Cortex of kidney (tissue), 1 donor: ENCODE measurements at places on chromosomes 3 and 15.
A peak's percentile ranks its signal among the peaks of the same experiment; 100 is the strongest.

DNA sequence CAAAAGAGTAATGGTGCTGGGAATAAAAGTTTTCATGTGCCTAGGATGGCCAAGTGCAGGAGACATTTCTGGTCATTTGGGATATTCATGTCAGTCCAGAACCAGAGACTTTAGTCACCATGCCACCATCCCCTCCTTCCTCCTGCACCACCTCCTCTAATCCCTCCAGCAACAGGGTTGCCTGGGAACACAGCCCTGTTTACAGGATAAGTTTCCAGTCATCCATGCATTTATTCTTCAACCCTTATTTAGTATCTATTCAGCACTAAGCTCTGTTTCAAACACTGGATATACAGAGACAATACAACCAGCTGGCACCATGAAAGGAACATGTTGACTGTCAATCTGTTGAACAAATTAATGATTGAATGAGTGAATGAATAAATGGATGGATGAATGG lies 211.7 kb downstream of the CLSTN2 start:
- DNase-seq: no peak

- no peak for DNase-seq
Observed at GRCh38 chr3:50542177-50543034, 25.1 kb downstream of the C3orf18 start.

DNA sequence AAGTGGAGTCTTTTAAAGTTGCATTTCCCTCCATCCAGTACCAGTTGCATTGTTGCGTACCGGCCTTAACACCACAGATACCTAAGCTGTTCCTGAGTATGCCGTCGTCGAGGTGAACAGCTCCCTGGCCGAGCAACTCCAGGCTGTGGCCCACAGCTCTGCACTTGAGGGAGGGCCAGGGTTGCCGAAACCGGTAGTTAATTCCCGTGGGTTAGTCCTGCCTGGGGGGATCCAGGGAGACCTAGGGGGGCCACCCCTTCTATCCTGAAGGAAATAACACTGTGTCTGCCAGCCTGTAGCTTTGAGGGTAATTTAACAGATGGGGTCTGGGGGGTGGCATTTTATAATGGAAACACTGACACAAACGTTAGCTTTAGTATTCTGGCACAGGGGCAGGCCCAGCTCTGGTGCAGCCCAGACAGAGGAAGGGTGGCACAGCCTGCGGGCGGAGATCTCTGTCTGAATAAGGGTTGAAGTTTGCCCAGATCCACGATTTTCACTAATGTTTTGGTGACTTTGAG lies 60.8 kb downstream of the RGMA start:
- DNase-seq: no peak

- DNase-seq: no peak
Observed at GRCh38 chr3:56309465-56309864, 158.8 kb downstream of the ERC2 start.

DNA sequence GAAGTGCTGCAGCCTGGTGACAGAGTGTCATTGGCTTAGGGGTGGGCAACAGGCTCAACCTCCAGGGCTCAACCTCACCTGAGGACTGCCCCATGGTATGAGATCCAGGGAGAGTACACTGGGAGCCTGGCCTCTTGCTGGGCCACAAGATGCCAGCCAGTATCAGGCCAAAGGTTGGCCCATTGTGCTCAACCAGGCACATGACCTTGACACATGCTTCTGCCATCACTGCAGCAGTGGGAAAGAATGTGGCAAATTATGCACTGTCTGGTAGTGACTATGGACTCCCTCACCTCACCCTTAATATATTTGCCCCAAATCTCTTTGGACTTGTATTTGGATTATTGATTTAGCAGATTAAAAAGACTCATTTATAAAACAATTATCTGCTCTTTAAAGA lies 233.9 kb upstream of the GOLGA6L4 start:
- DNase-seq: no peak

GRCh38 chr3:30858894-30859389 lies 35.5 kb downstream of the GADL1 start:
- no peak for DNase-seq

- no peak for DNase-seq
Observed at GRCh38 chr3:129346695-129347457, 68.2 kb downstream of the HMCES start.

GRCh38 chr15:82568986-82569385 lies 28.7 kb upstream of the RPS17 start:
- DNase-seq: no peak

DNA sequence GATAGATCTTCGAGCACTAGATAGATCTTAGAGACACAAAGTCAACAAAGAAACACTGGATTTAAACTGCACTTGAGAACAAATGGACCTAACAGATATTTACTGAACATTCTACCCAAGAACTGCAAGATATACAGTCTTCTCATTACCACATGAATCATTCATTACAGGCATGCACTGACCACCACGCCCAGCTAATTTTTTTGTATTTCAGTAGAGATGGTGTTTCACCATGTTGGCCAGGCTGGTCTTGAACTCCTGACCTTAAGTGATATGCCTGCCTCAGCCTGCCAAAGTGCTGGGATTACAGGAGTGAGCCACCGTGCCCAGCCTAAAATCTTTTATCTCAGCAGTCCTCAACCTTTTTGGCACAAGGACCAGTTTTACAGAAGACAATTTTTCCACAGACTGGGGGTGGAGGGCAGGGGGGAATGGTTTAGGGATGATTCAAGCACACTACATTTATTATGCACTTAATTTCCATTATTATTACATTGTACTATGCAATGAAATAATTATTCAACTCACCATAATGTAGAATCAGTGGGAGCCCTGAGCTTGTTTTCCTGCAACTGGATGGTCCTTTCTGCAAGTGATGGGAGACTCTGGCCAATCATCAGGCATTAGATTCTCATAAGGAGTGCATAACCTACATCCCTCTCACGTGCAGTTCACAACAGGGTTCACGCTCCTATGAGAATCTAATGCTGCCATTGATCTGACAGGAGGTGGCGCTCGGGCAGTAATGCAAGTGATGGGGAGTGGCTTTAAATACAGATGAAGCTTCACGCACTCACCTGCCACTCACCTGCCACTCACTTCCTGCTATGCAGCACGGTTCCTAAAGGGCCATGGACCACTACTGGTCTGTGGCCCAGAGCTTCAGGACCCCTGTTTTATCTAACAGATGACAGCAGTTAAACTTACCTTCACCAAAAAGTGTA lies 21.7 kb downstream of the CSNK1G1 start:
- DNase-seq: no peak

- DNase-seq: peak; percentile 19
Observed at GRCh38 chr3:64445109-64445943, 220.1 kb upstream of the PRICKLE2 start.

DNA sequence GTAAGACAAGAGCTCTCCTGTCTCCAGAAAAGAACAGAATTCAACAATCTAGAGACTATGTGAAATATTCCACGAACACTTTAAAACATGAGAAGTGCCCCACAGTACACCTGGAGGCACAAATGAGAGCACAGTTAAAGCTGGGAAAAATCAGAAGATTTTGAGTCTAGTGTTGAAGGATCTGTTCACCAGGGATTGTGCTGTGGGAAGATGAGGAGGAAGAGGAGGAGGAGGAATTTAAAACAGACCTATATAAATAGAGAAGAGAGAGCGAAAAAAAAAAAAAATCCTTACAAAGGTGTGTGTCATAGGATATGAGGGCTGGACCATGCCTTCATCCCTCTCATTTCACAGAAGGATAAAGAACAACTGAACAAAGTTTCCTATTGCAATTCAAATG lies 361.0 kb upstream of the SEMA6D start:
- no peak for DNase-seq

DNA sequence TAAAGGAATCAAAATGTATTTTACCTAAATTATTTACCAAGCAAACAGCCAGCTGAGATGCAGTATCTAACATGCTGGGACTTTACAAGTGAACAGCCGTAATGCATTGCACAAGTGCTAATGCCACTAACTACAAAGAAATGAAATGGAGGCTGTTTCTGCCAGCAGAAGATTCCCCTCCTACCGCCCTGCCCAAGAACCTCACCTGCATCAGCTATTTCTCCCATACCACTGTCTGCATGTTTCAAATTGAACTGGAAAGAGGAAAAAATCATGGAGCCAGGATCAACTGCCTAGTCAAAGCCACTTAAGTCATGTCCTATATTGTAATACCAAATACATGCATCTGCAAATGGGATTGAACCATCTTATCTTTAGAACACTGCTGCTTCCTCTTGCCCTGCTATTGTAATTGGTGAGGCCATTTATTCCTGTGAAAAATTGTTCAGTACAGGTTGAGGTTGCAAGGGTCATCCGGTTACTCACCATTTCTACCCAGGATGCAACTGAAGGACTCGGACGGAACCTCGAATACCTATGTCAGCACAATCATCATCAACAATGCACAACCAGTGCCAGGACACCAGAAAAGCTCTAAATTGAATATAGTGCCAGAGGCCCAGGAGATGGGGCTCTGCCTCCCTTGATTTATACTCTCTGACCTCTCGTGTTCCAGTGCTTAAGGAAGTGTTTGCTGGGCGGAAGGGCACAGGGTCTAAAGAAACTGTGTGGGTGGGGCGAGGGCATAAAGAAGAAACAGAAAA lies 27.5 kb downstream of the ANXA2 start:
- no peak for DNase-seq

DNA sequence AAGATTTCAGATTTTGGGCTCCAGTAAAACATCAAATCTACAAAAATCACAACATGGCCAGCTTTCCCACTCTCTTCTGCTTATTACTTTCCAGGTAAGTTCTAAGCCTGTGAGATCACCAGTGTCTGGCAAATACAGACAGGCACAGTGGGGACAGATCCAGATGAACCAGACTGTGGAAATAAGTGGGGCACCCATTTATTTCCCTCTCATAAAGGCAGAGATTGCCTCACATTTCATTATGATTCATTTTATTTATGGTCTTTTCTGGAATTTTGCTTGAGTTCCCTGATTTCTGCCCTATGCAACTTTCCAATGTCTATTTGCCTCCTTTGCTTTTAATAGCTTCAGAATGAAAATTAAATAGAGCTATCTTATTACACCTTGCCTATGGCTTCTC lies 66.8 kb downstream of the GREM1 start:
- no peak for DNase-seq

DNA sequence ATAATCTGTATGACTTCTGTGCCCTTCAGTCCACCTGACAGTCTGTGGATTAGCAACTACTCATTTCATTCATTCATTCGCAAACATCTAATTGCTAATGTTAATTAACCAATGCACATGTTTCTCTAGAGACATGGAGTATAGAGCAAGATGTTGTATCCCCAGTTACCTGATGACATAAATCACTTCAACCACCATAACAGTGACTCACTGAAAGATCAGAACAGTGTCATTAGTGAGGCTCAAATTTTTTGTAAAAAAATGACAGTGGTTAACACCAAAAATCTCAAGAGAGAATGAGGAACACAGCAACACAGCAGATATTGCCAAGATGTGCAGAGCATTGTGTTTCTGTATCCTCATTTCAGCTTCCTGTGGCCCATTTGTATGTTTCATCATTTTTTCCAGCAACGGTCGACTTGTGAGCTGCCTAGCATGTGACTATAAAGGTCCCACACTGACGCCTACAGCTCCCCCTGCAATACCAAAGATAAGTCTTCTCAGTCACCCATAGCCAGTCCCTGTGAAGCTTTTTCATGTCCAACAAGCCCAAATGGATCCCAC lies 3.7 kb upstream of the PLD1 start:
- no peak for DNase-seq

DNA sequence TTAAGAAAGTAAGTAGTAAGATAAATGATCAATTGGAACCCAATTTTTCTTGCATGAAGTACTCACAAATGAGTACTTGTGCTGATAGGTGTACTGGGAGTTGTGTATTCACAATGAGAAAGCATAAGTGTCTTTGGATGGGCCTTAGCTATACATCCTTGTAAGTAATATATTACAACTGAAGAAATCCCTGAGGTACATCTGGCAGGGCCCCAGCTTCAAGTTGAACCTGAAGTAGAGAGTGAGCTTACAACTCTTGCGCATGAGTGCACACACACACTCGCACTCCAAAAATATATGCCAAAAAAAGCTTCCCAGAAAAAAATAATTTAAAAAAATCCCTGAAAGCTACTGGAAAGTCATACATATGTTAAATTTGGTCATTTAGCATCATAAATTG lies 222.5 kb downstream of the ROBO2 start:
- no peak for DNase-seq

DNA sequence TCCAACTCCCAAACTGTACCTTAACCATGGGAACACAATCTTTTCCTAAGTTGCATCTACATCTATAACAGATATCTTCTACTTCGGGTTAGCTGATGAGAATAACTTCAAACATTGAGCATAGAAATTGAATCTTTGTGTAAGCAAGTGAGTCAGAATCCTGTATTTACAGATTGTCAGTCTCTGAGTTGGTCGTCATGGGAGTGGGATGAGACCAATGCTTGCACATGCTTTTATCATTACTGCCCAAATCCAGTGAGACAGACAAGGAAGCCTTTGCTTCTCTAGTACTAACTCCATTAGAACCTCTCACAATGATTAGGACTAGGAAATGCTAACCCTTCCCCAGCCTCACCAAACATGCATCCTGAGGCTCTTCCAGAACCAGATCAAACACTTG lies 587.1 kb upstream of the ZNF717 start:
- no peak for DNase-seq

GRCh38 chr15:96106628-96107027 lies 223.9 kb upstream of the NR2F2 start:
- DNase-seq: no peak

DNA sequence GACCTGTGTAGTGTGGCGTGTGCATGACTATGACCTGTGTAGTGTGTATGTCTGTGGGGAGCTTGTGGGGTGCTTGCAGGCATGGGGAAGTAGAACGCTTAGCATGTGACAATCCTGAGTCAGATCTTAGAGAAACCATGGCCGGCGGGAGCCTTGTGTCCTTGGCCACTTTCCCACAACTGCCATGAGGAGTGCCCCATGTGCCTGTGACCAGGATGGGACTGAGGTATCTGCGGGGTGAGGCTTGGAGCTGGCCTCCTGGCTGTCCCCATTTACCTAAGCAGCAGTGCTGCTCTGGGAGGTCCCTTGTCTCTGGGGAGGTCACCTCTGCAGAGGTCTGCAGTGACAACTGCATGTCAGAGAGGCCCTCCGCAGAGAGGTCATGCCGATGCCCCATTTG lies 23.6 kb downstream of the TRPM1 start:
- DNase-seq: no peak

- DNase-seq: no peak
Observed at GRCh38 chr15:74380361-74381189, 13.1 kb upstream of the CYP11A1 start.

DNA sequence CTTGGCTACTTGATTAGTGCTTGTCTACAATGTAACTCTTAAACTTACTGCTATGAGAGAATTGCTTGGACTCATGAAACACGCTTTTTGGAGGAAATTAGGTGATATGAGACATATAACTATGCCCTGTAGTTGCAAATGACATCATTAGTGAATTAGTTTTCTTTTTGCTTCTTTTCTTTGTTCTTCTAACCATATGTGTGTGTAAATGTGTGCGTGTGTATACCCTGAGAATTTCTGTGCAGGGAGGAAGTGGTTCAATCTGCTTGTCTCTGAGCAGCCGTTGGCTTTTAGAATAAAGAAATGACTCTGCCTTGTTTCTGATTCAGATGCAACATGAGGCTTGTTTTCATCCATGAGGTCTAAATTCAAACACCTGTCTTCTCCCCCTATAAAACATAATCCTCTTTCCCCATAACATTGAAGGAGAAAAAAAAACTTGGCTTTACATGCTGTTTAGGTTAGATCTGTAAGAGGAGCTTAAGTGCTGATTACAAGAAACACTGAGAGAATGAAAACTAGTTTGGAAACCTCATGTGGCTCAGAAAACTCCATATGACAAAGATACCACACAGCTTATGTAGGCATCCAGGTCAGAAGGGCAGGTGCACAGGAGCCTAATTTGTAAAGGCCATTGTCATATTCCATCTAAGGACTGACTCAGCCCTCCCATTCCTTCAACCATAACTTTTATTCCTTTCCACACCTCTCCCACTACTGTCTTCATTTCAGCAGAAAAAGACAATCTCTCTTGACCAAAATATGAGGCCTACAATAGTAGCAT lies 30.5 kb upstream of the BLM start:
- no peak for DNase-seq
